ENCODE measurements at places on chromosomes 7 and 10.

- DNase-seq = no peak
Measured at GRCh38 chr7:110592557-110592956, 498.4 kb upstream of the LRRN3 start.

- DNase-seq = no peak
Measured at GRCh38 chr7:44987457-44987856, 8.6 kb upstream of the MYO1G start.

- no peak for DNase-seq
Measured at GRCh38 chr7:156906200-156906649, 13.2 kb upstream of the LMBR1 start.

DNA sequence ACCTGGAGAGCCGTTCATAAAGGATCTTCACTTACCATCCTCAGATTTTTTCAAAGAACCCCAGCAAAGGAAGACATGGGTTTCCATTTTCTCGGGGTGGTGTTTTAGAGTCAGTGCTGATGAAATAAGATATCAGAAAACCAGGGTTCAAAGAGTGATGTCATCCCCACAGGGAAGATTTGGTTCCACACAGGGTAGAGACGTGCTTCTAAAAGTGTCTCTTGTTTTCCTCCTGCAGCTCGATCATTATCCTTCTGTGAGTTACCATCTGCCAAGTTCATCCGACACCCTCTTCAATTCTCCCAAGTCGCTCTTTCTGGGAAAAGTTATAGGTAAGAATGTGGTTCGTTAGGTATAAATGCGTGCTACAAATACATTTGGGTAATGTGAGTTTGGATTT lies 323.8 kb upstream of the C7orf33 start:
- peak; percentile 34 for DNase-seq

DNA sequence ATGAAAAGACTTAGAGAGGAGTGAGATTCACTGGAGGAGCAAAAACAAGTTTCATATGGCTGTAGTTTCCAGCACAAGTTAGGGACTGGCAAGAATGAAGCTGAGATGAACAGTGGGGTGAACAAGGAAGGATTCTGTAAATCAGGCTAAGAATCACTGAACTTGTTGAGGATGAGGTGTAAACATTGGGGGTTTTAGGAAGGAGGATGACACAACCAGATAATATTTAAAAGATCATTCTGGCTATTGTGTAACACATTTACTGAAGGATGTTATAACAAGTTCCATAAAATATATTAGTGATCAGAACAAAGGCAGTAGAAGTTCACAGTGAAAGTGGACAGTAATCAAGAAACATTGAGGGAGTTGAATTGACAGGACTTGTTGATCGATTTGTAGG lies 68.9 kb downstream of the CD36 start:
- no peak for DNase-seq

DNA sequence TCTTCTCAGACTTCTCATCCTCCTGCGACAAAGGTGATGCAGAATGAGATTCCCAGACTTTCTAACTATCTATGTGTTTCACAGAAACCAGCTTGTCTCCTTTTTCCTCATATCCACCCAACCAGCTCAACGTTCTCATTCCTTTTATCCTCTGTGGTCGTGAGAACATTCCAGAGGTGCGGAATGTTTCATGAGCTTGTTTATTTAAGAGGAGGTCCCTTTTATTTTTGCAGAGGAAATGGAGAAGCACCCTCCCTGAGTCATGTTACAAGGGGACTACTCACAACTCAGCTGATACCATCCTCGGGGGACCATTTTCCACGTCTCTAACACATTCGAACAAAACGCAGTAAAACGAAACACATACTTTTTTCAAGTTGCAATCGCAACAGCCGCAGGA lies 93.2 kb downstream of the ZRANB1 start:
- no peak for DNase-seq

GRCh38 chr10:16570731-16571130 lies 49.1 kb upstream of the C1QL3 start:
- DNase-seq = no peak

GRCh38 chr10:115969591-115969990 lies 303.4 kb downstream of the GFRA1 start:
- no peak for DNase-seq

- no peak for DNase-seq
Measured at GRCh38 chr10:44463511-44464121, 78.7 kb upstream of the CXCL12 start.

- DNase-seq = no peak
Measured at GRCh38 chr10:97707134-97707861, 6.2 kb upstream of the MARVELD1 start.

DNA sequence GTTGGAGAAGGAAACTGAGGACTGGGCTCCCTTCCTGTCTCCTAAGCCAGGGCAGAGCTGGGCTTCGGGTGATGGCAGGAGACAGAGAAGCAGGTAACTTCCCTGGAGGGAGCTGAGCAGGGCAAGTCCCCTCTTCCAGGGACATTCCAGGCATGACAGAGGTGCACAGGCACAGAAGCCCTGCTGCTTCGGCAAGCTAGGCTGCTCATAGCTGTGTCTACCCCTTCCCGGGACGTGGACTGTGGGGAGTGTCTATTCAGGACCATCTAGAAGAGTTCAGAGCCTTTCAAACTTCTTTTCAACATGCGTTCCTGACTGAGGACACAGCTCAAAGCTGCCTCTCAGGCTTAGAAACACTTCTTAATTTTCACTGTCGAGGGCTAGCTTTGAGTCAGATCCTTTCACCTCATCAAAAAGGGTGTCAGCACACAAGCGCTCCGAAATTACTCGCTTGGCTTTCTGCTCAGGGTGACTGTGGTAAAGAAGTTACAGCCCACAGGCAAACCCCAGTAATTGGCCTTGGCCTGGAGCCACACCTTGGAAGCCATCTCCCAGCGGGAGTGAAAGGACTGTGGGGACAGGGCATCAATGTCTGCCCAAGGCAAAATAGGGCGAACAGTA lies 63.7 kb upstream of the STEAP1B start:
- no peak for DNase-seq

- DNase-seq = no peak
Measured at GRCh38 chr10:21318540-21319167, 206.8 kb downstream of the SKIDA1 start.

- DNase-seq = no peak
Measured at GRCh38 chr10:13984647-13985155, 346.0 kb downstream of the FRMD4A start.

GRCh38 chr7:70242826-70243225 lies 644.6 kb downstream of the AUTS2 start:
- DNase-seq = peak; percentile 38

GRCh38 chr7:69736126-69736810 lies 138.0 kb downstream of the AUTS2 start:
- peak; percentile 63 for DNase-seq

DNA sequence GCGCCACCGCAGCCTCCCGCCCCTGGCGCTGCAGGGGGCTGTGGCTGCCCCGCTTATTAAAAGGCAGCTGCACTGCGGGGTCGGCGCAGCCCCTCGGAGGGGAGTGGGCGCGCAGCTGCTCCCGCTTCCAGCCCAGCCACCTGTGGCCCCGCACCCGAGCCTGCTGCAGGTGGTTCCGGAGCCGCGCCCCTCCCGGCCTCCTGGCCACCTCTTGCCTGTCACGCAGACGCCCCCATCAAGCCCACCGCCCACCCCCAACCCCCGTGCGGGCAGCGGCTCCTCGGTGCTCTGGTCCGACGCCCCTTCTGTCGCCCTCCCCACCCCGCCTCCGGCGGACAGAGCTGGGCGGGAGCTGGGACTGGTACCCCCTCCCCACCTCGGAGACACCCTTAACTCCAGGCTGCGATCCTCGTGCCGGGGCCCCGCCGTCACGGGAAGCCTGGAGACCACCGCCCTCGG lies 549 bp downstream of the CALY start:
- no peak for DNase-seq

DNA sequence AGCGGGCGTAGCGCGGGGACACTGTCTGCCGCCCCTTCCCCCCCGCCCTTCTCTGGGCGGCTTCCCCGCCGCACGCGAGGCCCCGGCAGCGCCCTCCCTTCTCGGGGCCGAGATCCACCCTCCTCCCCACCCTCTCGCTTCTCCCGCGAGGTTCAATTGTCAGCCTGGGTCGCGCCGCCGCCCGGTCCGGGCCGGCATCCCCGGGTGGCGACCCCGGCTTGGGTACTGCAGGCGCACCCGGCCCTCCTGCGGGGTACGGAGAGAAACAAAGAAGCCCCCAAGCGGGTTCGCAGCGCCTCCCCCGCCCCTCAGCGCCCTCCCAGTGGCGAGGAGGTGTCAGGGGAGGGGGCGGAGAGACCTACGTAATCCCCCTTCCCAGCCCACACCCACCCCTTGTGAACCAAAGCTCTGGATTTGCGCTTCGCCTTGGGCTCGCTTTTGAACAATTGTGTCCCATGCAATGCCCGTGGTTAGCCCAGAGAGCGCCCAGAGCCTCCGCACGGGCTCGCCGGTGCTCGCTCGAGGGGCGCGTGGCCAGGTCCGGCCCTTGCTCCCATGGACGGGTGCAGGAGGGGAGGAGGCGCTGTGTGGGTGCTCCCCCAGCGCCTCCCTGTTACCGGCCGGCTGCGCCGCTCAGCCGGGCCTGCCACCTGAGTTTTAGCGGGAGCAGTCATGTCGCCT lies 634 bp downstream of the HECW1 start:
- no peak for DNase-seq

- DNase-seq = no peak
Measured at GRCh38 chr10:92923416-92923815, 75.1 kb downstream of the EXOC6 start.

DNA sequence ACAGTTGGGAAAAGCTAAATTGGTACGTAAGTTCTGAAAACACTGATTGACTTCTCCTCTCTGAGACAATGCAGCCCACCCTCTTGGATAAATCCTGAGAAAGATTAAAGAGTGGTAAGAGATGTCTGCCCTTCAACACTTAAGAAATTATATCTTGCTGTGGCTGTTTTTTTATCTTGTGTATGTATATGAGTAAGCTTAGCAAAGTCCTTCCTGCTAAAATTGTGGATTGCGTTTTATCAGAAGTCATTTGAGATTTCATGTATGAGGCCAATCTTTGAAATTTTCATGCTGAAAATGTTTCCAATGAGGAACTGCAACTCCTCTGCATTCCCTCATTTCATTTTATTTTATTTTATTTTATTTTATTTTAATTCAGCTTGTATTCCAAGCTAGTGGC lies 106.2 kb upstream of the INHBA start:
- no peak for DNase-seq

- DNase-seq = no peak
Measured at GRCh38 chr7:100003711-100004661, 11.4 kb upstream of the ZKSCAN1 start.

DNA sequence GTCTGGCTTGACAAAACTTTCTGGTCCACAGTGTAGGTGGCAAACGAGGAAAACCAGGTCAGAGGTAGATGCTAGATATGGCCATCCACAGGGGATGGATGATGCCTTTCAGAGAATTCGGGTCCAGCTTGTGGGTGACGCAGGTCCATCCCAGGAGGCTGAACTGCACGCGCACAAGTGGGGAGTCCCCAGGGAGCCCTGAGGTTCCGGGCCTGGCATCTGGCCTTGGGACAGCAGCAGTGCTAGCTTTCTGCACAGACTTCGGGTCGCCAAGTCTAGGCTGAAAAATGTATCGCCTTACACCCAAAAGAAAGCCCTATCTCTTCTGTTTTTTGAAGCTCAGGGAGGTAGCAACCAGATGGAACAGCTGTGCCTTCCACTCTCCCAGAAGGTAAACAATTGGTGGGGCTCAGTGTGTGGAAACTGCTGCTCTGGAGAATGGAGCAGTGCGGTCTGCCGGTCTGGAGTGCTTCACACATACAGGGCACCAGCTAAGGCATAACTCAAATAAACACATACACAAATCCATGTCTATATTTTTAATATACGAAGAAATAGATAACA lies 119.3 kb upstream of the ACBD5 start:
- peak; percentile 59 for DNase-seq

DNA sequence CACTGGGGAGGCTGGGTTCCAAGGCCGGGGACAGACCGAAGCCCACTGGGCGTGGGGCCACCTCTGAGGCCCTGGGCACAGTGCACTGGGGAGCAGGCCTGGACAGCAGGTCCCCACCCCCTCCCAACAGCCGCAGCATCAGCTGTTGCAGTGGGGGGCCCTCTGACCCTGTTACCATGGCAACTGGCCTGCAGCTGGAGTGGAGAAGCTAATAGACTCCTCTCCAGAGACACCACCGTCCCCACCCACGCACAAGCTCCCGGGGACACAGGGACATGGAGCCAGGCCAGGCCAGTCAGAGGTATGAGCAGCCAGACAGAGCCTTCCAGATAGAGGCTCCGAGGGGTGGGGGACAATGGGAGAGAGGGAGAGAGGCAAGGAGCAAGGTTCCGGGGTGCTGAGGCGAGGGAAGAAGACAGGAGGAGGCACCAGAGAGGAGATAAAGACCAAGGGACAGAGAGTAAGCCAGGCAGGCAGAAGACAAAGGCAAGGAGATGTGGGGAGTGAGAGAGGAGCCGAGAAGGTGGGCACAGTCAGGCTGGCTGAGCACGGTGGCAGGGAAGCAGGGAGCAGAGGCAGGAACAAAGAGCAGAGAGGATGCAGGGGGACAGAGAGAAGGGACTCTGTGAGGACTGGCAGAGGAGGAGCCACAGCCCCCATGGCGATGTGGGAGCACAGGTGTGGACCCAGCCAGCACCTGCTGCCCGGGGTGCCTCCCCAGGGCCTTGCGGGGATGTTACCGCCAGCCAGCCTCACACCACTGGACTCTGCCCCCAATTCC lies 6.7 kb downstream of the KCNH2 start:
- DNase-seq = no peak

DNA sequence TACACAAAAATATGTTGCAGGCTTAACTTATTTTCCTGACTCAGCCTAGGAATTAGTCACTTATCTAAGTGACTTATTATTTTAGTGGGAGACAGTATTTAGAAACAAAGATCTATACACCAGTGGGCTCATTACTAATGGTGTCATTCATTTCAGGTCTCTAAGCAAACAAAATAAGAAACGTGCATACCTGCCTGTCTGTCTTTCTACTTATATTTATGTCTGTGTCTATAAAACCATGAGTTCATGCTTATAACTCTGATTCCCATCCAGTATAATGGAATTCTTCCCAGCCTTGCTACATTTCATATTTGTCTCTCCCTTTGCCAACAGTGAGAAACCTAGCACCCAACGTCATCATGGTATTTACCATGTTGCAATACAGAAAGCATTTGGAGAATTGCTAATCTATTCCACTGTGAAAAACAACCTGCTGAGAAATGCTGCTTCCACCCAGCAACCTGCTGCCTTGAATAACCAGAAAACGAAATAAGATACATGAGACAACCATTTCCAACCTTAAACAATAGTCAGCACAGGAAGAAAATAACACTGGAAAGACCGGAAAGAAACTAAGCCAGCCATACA lies 501.0 kb downstream of the GLRX3 start:
- DNase-seq = no peak

- no peak for DNase-seq
Measured at GRCh38 chr10:110340816-110341215, 36.1 kb upstream of the SMNDC1 start.

GRCh38 chr7:116886543-116887156 lies 24.3 kb downstream of the CAPZA2 start:
- DNase-seq = no peak
